Fibroblast of the aortic adventitia (primary cell): ENCODE measurements at places on chromosomes 1 and 21.

GRCh38 chr1:228065543-228066347, 16.8 kb upstream of the ARF1 start:
- no peak for DNase-seq

GRCh38 chr1:42477775-42478174, 14.7 kb downstream of the CCDC30 start:
- no peak for DNase-seq

DNA sequence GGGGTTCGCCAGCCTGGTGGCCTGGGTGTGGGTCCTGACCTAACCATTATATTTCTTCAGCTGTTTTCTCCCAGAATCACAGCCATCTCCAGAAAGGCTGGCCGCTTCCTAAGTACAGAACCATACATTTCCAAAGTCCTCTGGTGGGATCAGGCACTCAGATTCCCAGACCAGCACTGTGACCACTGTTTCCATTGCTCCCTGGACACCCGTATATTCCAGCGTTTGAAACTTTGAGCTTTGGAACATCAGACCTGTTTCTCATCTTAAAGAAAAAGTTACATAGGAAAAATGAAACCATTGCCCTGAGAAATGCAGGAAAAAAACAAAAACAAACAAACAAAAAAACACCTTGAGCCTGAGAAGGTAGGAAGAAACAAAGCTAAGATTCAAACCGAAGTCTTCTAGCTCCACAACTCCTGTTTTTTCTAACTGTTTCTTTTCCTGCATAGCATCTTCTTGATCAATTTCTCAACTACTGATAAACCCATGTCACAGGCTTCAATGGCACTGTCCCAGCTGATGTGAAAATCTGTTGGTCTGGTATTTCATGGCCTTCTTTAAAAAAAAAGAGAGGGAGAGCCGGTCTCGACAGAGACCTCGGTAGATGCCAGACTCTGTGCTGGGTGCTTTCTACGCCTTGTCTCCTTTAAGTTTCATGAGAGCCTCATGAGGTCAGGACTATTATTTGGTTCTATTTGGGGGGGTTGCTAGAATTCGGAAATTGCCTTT, 221.3 kb downstream of the TOMM20 start:
- no peak for DNase-seq

- peak; percentile 75 for DNase-seq
Measured at GRCh38 chr21:41627428-41627827, 119.5 kb upstream of the TMPRSS2 start.

GRCh38 chr1:181778640-181779260, 282.8 kb downstream of the ZNF648 start:
- no peak for DNase-seq
